Activated CD8-positive, alpha-beta memory T cell treated with anti-CD3 and anti-CD28 coated beads for 1 hour (primary cell): ENCODE measurements at places on chromosomes 4 and X.

DNA sequence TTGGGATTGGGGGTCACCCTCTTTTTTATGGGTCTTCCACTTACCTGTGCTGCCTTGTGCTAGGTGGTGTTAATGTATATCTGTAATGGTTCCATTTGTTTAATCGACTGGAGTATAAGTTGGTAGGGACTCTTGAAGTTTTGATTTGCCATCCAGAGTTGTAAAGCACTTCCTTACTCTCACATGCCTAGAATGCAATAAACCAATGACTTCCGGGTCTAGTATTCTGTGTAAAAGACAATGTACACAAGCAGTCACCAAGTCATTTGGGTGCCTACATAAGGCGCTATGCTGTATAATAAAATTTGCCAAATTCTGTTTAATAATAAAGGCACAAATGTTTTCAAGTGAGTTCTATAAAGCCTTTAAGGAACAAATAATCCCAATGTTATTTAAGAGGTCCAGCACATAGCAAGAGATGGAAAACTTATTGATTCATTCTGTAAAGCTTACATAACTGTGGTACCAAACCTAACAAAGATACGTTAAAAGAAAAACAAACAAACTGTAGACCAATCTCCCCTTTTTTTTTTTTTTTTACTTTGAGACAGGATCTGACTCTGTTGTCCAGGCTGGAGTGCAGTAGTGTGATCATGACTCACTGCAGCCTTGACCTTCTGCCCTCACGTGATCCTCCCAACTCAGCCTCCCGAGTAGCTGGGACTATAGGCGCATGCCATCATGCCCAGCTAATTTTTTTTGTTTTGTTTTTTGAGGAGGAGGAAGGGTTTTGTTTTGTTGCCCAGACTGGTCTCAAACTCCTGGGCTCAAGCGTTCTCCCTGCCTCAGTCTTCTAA lies 41.5 kb upstream of the HPRT1 start:
- DNase-seq, result no peak

DNA sequence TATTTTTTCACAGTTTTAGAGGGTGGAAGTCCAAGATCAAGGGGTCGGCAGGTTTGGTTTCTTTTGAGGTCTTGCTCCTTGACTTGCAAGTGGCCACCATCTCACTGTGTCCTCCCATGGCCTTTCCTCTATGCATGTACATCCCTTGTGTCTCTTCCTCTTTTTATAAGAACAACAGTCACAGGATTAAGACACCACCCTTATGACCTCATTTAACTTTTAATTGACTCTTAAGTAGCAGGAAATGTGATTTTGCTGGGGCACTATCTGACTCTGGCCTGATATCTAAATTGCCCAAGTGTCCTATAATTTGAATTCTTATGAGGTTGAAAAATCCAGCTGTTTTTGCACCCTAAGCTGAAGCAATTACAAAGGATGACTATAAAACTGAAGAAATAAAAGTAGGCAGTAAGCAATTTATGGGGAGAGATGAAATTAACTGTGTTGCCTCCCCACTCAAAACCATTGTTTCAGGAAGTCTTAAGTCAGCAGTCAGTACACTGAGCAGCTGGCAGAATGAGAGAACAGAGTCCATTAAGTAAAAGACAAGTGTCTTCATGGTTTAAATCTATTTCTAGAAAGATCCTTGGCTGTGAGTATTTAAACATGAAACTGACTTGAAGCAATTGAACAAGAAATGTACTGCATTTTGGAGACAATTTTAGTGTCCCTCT lies 601.3 kb downstream of the SPRY1 start:
- no peak for DNase-seq

DNA sequence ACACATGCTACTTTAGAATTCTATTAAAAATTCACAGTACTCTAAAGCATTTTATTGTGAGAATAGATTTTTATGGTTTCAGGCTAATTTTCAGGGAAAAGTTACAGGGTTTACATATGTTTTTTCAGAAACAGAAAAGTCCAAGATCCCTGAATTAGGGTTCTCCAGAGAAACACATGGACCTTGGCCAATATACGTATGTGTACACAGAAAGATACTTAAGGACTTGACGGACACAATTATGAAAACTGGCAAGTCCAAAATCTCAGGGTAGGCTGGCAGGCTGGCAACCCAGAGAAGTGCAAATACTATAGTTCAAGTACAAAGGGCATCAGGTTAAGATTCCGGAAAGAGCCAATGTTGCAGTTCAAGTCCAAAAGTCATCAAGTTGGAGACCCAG lies 1897.8 kb upstream of the PCDH10 start:
- no peak for DNase-seq

DNA sequence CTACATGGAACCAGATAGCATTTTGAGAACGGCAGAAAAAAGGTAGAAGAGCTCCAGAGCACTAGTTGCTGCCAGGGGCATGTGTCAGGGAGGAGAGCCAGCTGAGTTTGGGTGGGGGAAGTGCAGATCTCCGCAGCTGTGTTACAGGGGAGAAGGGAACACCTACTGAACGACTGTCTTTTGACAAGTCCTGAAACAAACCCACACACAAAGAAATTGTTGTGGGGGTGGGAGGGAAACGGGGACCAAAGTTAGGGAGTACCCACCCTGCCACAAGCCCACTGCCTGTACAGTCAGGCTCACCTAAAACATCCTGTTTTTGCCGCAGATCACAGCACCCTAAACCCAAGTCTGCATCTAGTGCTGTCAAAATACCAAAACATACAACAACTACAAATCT lies 55.5 kb downstream of the LEF1 start:
- DNase-seq, result no peak

- DNase-seq, result no peak
These were observed 141.4 kb downstream of the KLHL8 start for GRCh38 chr4:87078987-87079486.

- no peak for DNase-seq
These were observed 92.7 kb upstream of the IL15 start for GRCh38 chr4:141543706-141544105.

GRCh38 chrX:145178268-145178667 lies 69.0 kb upstream of the SPANXN1 start:
- DNase-seq, result no peak
